Renal cortical epithelial cell (primary cell): ENCODE measurements at places on chromosomes 12 and 14.

DNA sequence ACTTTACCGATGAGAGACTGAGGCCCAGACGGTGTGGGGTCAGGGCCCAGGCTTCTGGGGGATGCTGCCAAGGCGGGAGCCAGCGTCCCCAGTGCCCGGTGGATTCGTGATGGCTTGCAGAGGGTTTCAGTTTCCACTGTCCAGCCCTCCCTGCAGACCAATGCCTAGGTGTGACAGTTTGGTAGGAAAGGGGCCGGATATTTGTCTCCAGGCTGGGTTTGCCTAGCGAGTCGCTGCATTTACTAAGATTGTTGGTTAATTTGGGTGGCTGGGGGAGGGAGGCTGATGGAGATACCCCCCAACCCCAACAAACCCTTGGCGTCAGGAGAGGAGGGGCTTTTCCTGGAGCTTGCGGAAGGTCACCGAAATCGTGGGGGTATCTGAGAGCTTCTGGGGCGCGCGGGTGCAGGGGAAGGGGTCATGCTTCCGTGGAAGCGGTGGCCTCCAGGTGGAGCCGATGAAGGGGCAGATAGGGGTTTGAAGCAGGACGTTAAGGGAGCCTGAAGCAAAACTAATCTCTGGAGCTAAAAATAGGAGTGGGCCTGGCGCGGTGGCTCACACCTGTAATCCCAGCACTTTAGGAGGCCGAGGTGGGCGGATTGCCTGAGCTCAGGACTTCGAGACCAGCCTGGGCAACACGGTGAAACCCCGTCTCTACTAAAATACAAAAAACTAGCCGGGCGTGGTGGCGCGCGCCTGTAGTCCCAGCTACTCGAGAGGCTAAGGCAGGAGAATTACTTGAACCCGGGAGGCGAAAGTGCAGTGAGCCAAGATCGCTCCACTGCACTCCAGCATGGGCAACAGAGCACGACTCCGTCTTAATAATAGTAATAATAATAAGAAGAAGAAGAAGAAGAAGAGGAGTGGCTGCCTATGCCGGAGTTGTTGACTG is 1.1 kb upstream of the CDC42BPB start:
- DNase-seq: no peak

GRCh38 chr12:40175045-40175444 is 49.8 kb upstream of the LRRK2 start:
- DNase-seq: no peak

GRCh38 chr12:124568431-124569374 is 1.3 kb upstream of the NCOR2 start:
- DNase-seq: peak; percentile 85

- no peak for DNase-seq
These were observed 8.5 kb downstream of the ZFYVE21 start for GRCh38 chr14:103724116-103724515.

DNA sequence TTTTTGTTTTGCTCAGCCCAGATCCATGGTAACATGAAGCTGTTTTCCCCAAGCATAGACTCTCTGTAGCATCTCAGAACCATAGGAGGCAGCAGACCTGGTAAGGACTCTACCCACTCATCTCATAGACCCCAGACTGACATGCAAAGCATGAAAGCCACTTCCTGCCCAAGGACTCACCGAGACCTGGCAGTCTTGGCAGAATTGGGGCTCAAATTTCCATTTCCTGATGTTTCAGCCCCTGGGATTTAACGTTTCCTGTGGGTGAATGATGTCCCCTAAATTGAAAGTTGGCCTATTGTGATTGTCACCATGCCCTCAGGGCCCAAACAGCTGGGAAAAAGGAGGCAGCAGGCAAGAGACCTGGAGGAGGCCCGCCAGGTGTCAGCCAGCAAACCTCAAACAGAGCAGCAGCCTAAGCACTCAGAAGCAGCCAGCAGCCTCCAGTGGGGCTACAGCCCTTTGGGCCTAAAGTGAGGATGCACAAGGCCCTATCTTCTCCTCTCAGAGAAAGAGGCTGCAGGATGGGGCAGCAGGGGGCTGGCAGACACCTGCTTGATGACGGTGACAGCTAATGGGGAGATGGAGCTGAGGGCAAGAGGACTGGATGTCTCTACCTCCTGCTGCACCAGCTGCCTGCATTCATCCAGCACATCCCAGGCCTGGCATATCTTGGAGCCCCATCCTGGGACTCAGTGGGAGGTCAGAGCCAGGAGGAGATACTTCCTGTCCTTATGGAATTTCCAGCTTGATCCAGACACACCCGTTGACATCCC is 8.5 kb downstream of the KRT85 start:
- DNase-seq: no peak

GRCh38 chr12:49198431-49199155 is 9.7 kb upstream of the TUBA1A start:
- peak; percentile 80 for DNase-seq

DNA sequence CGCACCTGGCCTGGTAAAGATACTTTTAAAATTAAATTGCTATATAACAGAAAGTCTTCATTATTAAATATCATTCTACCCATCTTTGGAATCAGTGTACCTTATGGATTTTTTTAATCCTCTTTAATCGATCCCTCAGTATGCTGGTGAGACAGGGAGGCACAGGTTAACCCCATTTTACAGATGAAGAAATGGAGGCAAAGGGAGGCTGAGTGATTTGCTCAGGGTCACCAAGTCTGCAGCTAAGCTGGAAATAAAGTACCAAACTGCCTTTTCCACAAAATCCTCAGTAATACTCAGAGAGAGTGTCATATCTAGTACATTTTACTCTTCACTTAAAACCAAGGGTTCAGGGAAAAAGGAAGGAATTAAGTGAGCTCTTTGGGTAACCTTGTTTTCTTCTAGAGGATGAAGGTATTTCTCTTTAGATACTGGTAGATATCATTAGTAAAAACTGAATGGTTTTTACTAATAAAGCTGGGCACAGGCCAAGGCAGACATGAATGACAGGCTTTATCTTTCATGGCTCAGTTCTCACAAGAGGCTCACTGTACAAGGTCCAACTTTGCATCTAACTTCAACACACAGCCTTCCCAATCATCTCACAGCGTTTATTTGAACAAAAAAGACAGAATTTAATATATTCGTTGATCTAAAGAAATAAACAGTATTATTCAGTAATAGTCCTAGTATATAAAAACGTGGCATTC is 35.3 kb upstream of the TTC7B start:
- DNase-seq: no peak

DNA sequence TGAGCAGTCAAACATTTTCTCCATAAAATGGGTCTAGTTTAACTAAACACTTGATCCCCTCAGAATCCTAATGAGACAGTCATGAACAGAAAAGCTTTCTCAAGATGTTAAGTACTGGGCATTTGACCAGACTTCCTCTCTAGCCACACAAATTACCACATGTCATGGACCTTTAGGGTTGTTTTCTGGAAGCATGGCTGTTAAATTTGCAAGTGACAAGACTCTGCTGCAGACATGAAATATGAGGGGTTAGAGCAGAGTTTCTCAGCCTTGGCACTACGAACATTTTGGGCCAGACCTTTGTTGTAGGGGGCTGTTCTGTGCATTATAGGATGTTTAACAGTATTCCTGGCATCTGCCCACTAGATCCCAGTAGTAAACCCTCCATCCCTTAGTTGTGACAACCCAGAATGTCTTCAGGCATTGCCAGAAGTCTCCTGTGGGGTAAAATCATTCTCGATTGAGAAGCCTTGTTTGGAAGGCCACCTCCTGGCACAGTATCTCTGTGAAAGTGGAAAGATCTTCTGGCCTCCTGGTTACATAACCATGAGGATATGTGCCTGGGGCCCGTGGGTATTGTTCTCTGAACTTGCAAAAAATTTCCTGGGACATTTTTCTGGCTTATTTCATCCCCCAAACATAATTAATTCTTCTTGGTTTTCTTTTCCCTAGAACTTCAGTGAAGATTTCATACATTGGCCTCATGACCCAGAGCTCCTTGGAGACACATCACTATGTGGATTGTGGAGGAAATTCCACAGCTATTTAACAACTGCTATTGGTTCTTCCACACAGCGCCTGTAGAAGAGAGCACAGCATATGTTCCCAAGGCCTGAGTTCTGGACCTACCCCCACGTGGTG is 4.3 kb downstream of the TMEM106C start:
- no peak for DNase-seq

GRCh38 chr14:68884031-68885030 is 91.5 kb upstream of the ZFP36L1 start:
- DNase-seq: peak; percentile 83

- DNase-seq: no peak
These were observed 92.6 kb upstream of the ZFP36L1 start for GRCh38 chr14:68885226-68886108.
